ENCODE measurements at places on chromosomes 11 and 22.
A peak's percentile ranks its signal among the peaks of the same experiment; 100 is the strongest.

DNA sequence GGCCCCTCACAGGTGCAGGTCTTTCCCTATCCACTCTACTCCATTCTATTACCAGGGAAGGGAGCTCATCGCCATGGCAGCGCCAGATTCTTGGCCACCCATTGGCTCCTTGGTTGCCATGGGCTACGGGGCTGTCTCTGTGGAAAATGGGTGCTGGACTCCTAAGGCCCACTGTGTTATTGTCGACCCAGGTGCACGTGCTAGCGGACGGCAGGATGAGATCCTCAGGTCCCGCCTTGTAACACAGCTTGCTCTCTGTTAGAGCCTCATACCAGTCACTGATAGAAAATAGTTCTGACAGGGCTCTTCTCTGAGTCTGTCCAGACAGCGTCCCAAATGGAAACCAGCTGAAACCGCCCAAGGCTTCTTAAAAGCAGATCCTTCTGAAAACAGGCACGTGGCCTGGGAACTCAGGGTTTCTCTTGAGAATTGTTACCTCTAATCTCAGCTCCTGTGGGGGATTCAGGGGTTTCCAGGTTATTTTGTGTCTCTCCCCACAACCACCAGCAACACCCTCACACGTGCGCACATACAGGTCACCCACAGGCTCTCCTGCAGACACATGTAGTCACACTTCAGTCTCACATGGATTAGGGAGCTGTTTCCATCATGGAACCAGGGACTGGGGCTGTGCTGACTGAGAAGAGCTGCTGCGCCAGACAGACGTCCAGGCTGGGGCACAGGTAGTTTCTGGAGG is 1.5 kb downstream of the TUB start:
- DNase-seq: peak; percentile 24

DNA sequence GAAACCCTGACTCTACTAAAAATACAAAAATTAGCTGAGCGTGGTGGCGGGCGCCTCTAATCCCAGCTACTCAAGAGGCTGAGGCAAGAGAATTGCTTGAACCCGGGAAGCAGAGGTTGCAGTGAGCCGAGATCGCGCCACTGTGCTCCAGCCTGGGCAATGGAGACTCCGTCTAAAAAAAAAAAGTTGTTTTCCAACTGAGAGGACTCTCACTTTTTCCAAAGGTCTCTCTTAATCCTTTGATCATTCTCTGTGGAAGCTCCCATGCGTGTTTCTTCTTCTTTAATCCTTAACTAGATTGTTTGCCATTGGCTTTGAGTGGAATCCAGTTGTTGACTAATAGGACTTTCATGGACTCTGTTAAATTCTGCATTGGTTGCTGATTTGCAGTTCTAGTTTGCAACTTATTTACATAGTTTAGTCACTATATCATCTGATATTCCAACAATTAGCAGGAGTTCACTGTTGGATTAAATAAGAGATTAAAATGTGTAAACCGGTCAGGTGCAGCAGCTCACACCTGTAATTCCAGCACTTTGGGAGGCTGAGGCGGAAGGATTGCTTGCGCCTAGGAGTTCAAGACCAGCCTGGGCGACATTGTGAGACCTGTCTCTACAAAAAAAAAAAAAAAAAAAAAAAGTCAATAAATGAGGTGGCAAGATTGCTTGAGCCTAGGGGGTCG is 79.7 kb downstream of the C22orf31 start:
- DNase-seq: no peak

DNA sequence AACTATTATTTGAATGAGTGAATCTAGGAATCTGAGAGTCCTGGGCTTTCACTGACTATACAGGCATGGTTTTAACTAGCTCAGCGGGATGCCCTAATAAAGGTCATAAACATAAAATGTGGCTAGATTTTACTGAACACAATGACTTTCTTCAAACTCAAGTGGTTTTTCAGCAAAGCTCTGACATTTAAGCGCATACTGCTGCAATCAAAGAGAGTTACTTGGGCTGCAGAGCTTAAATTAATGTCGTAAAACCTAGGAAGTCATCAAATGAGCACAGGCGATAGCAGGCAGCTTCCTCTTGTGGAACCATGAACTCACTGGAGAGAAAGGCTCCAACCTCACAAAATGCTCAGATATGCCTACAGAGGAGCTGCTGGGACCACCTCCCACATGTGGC is 6.7 kb downstream of the CSNK2A3 start:
- no peak for DNase-seq

DNA sequence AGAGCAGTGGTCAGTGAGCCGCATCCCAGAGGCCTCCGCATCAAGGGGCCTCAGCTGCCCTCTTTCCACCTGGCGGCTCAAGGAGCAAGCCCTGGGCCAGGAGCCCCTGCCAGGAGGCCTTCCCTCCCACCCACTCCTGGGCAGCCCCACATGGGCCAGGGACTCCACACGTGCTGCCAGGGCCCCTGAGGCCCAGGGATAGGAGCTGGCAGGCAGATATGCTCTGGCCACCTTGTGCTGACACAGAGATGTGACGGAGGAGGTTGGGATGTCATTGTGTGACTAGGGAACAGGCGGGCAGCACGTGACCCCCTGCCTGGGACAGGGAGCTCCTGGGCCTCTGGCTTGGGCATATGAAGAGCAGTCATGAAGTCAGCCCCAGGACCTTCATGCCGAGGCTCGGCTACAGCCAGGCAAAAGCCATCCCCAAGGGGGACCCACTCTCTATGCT is 77.9 kb downstream of the PIWIL3 start:
- DNase-seq: no peak

GRCh38 chr11:125091247-125091876 is 20.1 kb downstream of the TMEM218 start:
- peak; percentile 67 for DNase-seq

- peak; percentile 46 for DNase-seq
Measured at GRCh38 chr11:94897330-94897768, 76.0 kb downstream of the CWC15 start.

DNA sequence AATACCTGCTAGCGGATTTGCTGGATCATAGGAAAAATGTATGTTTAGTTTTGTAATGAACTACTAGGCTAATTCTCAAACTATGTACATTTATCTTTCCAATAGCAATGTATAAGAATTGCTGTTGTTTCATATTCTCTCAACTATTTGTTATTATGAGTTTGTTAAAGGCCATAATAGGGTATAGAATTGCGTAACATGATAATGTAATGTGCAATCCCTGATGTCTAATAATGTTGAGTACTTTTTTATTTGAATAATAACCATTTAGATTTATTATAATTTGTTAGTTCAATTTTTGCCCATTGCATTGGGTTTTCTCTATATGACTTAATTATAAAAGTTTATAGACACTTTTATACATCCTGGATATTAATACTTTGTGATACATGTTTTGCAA is 801.6 kb downstream of the LUZP2 start:
- DNase-seq: no peak

DNA sequence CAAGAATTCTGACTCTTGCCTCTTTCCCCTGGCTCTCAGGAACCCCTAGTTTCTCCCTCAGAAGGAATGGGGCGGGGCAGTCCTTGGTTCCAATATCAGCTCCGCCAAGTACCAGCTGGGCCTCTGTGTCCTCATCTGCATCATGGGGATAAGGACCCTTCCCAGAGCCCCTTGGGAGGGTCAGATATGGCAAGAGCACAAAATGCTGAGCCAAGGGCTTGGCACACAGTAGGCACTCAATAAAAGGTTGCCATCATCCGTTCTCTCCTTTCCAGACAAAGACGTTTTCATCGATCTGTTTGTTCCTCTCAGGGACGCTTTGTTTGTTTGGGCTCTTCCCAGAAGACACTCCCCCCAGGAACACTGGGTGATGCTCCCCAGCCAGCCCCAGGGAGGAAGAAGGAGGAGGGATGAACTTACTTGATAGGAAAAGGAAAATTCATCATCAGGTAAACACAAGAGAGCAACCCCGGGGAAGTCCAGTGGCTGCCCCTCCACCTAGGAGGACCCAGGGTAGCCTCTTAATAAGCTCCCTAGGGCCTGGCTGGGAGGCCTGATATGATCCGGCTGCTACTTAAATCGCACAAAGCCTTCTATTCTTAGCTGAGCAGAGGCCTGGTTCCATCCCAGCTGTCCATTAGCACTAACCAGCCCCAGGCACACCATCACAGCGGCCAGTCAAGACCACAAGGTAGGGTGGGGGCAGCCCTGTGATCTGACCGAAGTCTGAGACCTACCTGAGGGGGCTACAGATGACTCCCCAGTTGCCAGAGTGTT is 19.6 kb downstream of the GDPD5 start:
- no peak for DNase-seq

DNA sequence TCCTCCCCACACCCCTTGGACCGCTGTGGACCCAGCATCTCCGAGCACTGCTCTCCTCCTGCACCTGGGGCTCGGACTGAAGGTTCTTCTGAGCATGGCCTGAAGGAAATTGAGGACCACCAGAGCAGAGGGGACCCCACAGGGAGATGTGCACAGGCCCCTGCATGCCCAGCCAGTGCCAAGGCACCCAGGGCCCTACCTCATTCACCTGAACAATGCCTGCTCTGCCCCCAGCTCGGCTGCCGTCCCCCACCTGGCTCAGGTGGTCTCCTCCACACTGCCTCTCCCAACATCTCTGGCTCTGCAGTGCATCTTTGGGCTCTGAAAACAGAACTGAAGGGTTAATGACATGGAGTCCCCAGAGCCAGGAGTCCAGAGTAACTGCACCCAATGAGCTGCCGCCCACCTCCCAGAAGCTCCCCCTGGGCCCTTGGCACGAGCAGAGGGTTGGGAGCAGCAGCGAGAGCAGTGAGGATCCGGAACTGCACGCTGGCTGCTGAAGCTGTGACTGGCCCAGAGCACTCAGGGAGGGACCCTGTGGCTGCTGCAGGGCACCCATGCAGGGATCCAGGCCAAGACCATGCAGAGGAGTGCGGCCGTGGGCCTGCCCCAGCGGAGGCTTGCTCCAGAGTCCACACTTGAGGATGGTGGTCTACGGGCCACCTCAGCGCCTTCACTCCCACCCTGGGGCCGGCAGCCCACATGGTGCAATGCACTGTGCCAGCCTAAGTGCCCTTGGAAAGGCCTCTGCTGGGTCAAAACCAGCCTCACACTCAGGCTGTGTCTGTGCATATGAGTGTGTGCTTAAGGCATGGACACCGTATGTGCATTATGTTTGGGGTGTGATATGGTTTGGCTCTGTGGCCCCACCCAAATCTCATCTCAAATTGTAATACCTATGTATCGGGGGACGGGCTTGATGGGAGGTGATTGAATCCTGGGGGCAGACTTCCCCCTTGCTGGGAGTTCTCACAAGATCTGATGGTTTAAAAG is 686.1 kb downstream of the TBC1D22A start:
- no peak for DNase-seq

- DNase-seq: no peak
Measured at GRCh38 chr11:78313898-78314297, 103.7 kb downstream of the GAB2 start.

DNA sequence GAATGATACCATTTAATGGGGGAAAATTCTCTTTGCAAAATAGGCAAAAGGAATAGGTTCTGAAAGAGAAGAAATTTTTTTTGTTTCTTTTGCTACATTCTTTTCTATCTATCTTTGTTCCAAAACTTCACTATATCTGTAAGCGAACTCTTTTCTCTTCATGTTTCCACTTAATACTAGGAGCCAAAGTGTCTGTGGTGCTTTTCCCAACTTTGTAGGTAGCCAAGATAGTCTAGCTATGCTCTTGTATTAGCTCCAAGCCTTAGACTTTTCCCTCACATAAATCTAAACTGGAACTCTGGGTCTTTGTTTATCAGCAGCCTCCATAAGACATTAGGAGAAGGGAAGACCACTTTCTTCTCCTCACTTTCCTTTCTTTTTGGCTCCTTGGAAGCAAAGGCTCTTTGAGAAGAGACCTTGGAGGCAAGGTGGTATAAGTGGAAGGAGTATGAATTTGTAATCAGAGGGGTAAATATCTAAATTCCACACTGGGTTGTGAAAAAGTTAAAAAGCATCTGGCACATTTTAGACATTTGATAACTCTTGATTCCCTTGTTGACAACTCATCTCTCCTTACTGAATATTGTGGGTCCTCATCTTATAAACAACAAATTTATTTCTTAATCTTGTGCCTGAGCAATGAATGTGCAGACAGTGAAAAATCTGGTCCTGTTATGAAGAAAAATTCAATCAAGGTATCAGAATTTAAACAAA is 130.0 kb downstream of the EHF start:
- DNase-seq: no peak

- peak; percentile 64 for DNase-seq
Measured at GRCh38 chr11:66172146-66172545, 96.3 kb upstream of the RAB1B start.

DNA sequence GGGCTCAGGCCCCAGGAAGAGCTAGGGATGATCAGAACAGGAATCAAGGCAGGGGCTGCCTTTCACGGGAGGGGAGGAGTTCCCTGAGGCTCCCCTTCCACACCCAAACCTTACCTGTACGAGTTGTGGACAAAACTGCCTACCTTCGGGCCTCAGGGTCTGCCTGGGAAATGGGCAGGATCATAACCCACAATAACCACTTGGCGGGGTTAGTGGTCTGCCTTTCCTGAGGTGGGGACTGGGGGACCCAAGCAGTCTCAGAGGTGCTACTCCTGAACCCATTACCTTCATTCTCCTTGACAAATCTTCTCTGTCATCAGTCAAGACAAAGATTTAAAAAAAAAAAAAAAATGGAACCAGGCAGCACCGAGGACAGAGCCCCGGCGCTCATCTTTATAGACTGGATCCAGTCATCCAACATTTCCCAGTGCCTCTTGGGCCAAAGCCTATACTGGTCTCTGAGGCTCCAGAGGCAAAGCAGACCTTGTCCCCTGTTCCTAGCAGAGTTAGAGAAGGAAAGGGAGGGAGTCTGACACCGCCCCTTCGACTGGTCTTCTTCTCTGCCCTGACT is 14.2 kb downstream of the P2RY6 start:
- DNase-seq: no peak

GRCh38 chr22:43591380-43591779 is 179.6 kb downstream of the MPPED1 start:
- DNase-seq: no peak
